ENCODE measurements at places on chromosomes 3 and 15.

DNA sequence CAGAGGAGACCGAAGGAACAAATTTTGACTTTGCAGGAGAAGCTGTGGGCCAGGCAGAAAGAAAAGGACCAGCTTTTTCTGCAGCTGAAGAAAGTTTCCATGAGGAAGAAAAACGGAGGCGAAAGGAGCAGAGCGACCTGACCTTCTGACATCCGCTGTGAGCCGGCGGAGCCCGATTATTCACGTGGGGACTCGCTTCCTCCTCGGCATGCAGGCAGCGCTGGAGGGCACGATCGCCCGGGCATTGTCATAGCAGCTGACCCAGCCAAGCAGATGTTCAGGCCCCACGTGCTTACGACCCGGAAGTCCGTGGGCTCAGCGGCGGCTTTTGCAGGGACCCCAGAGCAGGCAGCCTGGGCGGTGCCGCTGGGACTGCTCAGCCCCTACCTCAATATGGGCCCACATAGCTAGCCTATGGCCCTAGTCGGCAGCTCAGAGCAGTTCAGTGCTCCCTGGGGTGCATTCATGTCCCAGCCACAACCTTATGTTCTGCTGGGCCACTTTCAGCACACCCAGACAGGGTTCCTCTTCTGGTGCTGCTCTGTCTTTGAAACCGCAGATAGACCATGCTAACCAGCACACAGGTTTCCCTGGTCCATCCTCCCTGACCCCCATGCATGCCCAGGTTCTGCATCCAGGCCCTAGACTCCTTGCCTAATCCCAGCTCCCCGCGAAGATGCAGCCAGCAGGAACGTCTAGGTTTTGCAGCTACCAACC is 10.5 kb upstream of the EIF4A2 start:
- peak; percentile 80 for DNase-seq

GRCh38 chr15:93283854-93284253 is 194.8 kb upstream of the RGMA start:
- no peak for DNase-seq

GRCh38 chr15:100829457-100829856 is 50.2 kb upstream of the ALDH1A3 start:
- DNase-seq: no peak

DNA sequence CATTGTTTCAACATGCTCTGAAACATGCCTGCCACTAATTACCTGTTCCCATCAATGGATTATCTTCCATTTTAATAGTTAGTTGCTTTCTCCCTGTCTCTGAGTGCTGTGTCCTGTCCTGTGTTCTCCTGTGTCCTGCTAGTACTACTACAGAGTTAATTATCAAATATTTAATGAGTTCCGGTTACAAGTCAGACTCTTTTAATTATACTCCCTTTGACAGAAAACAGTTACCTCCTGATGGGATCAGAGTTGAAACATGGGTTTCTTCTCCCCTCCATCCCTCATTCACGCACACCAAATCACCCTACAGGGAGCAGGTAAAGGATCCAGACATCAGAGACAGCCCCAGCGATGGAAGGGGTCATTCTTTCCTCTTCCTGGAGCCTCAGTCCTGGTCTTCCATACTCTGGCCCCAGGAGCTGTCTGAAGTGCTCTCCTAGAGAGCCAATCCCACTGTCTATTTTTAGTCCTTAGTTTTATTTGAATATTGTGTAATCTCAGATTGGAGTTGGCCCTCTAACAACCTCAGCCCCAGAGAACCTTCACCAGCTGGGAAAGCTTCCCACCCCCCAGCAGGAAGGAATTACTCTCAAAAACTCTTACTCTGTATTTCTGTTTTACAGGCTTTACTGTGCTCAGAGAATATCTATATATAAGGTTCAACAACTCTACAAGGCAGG is 137.0 kb upstream of the C2CD4B start:
- no peak for DNase-seq

DNA sequence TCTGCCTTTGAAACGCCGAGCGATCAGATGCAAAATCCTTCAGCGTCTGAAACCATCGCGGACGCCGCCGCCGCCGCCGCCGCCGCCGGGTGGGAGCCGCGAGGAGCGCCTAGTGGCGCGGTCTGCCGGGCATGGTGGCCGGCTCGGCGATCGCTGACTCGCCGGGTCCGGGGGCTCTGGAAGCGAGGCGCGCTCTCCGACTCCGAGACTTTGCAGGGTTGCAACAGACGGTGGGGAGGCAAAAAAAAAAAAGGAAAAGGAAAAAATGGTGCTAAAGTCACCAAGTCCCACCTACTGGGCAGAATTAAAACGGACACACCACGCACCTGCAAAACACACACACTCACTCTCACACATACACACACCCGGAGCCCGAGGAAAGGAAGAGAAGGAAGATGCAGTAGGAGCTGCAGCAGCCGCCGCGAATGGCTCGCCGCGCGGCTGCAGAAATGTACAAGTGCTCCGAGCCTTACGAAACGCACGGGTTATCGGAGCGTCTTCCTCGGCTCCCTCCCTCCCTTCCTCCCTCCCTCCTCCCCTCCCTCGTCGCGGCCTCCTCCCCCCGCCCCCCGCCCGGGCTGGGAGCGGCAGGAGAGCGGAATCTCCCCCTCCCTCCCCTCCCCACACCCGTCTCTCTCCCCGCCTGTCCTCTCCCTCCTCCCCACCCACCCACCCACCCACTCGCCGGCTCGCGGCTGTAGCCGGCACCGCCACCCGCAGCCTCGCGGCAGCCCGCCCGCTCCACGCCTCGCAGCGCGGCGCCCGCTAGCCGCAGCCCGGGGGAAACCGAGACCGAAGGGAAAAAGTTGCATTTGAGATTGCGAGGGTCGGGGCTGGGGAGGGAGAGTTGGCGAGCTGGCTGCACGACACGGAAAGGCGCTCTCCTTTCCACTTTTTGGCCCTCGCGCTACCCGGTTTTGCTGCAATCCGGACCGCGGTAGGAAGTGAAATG is at the start of gene NTRK3:
TSS of gene NTRK3 (minus strand) at position 461 of the 952 bp plus-strand sequence. CDS start 586 bp downstream, outside the sequence.
- DNase-seq: peak; percentile 77

DNA sequence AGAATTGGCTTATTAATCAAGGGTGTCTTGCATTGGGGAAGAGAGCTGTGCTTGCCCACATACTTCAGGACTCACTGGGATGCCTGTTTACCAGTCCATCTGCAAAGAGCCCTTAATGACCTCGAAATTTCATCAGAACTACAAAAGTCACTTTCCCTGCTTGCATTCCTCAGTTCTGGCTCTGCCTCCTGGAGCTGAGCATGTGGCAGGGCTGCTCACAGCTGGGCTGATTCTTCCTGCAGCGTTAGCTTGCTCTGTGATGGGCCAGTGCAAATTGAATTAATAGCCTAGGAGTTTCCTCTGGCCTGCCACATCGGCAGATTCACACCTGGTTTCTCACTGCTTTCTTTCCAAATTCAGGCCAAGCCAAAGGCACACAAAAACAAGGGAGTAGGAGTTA is 108.9 kb downstream of the DUT start:
- peak; percentile 88 for DNase-seq

- no peak for DNase-seq
Measured at GRCh38 chr3:152255290-152255689, 13.4 kb upstream of the MBNL1 start.

GRCh38 chr3:23696842-23697241 is 108.9 kb upstream of the UBE2E1 start:
- DNase-seq: no peak

- DNase-seq: peak; percentile 97
Measured at GRCh38 chr3:42032693-42033349, 58.3 kb upstream of the TRAK1 start.

DNA sequence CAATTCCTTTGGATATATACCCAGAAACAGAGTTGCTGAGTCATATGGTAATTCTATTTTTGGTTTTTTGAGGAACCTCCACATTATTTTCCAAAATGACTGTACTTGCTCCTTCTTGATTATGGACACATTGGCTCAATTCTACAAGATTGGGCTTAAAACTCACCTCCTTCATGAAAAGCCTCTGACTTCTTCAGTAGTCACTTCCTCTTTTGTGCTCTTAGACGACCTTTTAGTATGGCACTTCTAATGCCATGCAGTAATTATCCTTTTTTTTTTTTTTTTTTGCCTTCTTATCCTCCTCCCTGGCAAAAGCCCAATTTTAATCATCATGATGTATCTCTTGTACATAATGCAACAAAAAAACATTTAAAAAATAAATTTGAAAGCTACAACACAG is 33.0 kb upstream of the ABHD17C start:
- DNase-seq: no peak

GRCh38 chr3:46565607-46566039 is 479 bp downstream of the LRRC2 start:
- peak; percentile 65 for DNase-seq

- DNase-seq: no peak
Measured at GRCh38 chr15:74193299-74193718, 9.3 kb downstream of the STRA6 start.

- DNase-seq: no peak
Measured at GRCh38 chr3:31252216-31253185, 280.2 kb upstream of the STT3B start.

DNA sequence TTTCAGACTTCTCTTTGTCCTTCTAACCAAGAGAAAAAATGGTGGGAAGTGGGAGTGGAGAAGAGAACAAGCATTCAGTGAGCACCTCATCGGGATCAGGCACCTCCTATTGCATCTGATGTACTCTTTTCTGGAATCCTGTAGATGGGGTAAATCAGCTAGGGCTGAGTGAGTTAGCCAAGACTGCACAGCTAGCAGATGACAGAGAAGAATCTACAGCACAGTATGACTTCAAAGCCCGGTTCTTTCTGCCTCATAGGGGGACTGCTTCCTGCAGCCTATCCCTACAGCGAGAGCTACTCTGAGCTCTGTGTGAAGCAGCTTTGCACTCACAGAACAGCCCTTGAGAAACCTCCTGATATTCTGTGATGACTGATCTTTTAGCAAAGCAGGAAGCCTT is 275.2 kb upstream of the MEIS2 start:
- no peak for DNase-seq

DNA sequence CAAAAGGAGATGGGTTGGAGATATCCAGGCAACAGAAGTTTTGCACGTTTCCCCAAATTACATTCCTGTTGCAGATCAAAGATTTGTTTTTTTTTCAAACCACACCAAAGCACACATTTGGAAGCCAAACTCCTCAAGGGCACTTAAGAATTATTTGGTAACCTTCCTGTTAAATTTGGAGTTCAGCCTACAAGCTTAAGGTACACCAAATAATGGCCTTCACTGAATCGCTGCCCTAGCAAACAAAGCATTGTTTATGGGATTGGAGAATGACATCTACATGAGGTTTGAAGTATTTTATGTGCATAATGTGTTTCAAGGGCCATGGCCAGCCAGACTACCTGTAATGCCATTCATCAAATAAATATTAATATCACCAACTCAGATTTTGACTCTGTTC is 357.9 kb downstream of the RORA start:
- DNase-seq: no peak

GRCh38 chr3:188316723-188317070 is 162.7 kb downstream of the LPP start:
- no peak for DNase-seq

GRCh38 chr3:12663936-12664908 is at the start of gene RAF1:
RAF1 (minus strand) TSS chr3:12664117; CDS start chr3:12618721, 45,396 bp downstream.
- peak; percentile 99 for DNase-seq

DNA sequence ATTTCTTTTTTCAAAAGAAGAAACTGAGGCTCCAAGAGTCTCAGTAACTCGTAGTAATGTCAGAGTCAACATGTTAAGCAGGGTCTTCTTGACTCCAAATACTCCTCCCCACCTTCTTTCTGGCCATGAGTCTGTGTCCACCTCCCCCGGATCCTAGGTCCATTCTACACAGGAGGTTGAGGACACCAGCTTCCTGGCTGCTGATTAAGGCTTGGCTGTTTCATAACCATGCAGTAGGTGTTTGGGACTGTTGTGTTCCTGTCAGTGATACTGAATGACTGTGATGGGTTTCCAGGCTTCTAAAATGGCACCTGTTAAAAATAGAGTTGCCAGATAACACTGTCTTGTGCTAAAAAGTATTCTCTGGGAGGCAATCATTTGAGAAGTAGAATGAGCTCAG is 130.8 kb upstream of the IL12A start:
- DNase-seq: no peak

DNA sequence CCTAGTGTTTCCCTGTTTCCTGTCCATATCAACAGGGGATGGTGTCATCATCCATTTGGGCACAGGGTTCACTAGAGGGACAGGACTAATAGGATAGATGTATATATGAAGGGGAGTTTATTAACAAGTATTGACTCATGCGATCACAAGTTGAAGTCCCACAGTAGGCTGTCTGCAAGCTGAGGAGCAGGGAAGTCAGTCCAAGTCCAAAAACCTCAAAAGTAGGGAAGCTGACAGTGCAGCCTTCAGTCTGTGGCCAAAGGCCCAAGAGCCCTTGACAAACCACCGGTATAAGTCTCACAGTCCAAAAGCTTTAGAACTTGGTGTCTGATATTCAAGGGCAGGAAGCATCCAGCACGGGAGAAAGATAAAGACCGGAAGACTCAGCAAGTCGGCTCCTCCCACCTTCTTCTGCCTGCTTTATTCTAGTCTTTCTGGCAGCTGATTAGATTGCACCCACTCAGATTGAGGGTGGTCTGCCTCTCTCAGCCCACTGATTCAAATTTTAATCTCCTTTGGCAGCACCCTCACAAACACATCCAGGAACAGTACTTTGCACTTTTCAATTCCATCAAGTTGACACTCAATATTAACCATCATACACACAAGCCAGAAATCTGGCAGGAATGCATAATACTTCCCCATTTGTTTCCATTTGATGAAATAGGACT is 43.4 kb downstream of the CD200 start:
- no peak for DNase-seq

DNA sequence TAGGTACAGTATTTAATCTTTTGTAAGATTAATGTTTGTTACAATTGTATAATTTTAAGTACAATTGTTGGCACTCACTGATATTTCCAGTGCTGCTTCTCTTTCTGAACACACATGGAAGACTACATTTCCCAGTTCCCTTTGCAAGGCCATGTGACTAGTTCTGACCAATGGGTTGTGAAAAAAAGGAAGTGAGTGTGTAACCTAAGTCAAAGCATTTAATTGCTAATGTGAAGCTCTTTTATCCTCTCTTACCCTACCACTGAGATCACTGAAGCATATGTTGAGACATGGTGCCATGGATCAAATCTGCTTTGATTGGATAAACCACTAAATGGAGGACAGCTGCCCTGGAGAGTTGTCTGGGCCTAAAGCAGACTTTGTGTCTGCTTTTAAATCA is 83.9 kb upstream of the PLXND1 start:
- peak; percentile 88 for DNase-seq

- no peak for DNase-seq
Measured at GRCh38 chr3:185207931-185208746, 45.7 kb downstream of the EHHADH start.

GRCh38 chr3:158909870-158910269 is 108.0 kb downstream of the MFSD1 start:
- DNase-seq: no peak

GRCh38 chr3:49386056-49386756 is 25.6 kb downstream of the RHOA start:
- no peak for DNase-seq

DNA sequence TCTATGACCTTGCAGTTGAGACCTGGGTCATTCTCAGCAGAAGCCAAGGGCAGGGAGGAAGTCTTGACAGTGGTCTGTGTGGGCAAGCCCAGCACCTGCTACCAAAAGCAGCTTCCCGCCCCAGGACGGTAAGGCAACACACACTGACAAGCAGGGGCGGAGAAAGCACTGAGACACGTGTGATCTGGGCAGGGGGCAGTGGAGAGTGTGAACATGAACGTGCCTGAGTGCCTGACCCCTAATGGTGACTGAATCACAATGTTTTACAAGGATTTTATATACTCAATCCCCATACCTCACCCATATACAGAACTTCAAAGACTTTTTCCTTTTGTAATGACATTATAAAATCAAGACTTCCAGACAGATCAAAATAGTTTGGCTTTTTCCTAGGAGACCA is 35.2 kb downstream of the ANP32A start:
- DNase-seq: no peak

- no peak for DNase-seq
Measured at GRCh38 chr15:86009727-86010126, 69.9 kb upstream of the AGBL1 start.

- no peak for DNase-seq
Measured at GRCh38 chr3:122533931-122534334, 19.2 kb upstream of the KPNA1 start.
